Stimulated activated CD4-positive, alpha-beta T cell treated with anti-CD3 and anti-CD28 coated beads, Interleukin-15, amount 100 ng/mL, for 24 hours (primary cell): ENCODE measurements at places on chromosomes 3 and 15.
A peak's percentile ranks its signal among the peaks of the same experiment; 100 is the strongest.

GRCh38 chr3:71732637-71733036 is 7.4 kb upstream of the EIF4E3 start:
- no peak for DNase-seq

- no peak for DNase-seq
Observed at GRCh38 chr3:42289026-42289425, 23.0 kb upstream of the CCK start.

DNA sequence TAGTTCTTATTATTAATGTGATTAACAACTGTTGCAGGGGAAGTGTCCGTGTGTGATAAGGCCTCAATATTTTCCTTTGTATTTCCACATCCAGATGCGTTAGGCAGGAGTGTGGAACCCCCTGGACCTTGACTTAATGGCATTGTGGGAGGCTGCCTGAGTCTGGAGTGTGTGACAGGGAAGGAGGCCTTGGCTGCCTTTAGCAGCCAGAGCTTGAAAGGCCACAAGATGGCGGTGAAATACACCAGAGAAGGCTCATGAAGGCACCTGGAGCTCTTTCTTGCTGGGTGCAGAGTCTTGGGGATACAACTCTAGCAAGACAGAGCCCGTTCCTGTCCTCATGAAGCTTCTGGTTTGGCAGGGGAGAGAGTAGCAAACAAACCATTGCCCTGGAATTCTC is 36.9 kb downstream of the POLR2M start:
- DNase-seq = no peak

DNA sequence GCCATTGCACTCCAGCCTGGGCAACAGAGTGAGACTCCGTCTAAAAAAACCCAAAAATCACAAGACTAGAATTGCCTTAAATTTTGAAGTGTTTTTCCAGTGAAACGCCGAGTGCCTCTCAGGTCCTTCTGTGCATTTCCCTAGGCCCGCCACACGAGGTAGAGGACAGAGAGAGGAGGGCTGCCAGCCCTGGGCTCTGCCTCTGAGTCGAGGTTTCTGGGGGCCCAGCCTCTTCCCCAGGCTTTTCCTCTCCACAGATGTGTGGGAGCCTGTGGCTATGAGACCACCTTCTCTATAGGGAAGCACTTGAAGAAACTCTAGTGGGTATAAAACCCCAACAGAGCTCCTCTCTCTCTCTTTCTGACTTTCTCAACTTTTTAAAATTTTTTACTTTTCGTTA is 10.9 kb upstream of the EHD4 start:
- no peak for DNase-seq

- DNase-seq = peak; percentile 73
Observed at GRCh38 chr15:65101411-65101890, 13.5 kb downstream of the UBAP1L start.

GRCh38 chr3:152356870-152357276 is 88.1 kb downstream of the MBNL1 start:
- DNase-seq = no peak

GRCh38 chr3:101104321-101104720 is 111.1 kb upstream of the ABI3BP start:
- no peak for DNase-seq

DNA sequence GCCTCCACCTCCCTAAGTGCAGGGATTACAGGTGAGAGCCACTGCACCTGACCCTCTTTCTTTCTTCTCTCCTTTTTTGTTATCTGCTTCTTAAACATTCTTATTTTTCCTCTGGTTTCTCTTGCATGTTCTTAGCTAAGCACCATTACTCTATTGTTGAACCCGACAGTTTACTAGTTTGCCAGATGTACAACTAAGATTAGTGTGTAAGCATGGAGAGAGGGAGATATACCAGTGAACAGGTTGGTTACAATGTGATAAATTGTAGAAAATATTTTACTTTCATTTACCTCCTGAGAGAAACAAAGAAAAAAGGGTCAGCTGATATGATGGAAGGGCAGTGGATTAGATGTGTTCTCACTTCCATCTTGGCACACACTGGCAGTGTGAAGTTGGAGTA is 4.9 kb downstream of the HAUS2 start:
- no peak for DNase-seq

DNA sequence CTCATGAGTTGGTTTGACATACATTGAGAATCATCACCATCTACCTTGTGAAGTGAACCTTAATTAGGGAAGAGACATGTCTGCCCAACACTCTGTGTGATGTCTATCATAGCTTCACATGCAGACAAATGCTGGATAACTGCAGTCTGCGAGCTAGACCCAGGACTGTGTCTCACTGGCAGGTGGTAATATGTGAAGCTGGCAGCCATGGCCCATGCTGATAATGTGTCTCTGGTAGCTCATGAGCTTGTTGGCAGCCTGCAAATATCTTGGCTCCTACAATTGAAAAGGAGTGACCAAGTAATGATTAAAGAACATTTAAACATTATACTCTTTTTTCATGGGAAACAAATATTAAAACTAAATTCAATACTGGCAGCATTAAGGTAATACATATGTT is 234.8 kb downstream of the CHST2 start:
- DNase-seq = no peak

DNA sequence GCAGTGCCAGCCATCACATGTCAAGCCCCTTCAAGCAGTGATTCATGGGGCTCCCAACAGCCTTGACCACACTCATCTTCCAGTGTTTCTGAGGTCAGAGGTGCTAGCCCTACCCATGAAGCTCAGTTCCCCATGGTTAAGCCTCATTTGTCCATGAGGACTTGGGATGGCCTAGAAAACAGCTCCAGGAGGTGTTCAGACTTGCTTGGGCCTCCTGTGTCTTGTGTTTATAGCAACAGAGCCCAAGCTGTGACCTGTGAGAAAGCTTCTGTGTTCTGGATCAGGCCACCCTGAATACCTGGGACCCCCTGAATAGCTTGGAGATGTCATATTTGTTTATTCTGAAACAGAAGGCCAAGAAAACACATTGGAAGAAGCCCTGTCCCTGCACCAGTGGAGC is 36.7 kb downstream of the LARP6 start:
- no peak for DNase-seq

GRCh38 chr3:15327941-15328340 is 4.4 kb downstream of the SH3BP5 start:
- DNase-seq = peak; percentile 47

DNA sequence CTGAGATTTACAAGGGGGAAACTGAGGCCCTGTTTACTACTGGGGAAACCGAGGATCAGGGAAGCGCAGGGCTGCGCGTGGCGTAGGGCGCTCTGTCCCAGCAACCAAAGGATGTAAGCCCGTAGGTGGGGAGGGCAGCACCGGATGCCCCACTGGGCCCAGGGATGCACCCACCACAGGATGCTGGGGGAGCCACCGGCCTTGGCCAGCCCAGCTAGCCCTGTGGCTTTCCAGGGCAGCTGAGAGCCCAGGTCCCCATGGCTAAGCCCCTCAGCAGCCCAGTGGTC is 33.4 kb downstream of the RPN1 start:
- DNase-seq = no peak

- DNase-seq = no peak
Observed at GRCh38 chr3:69032142-69032541, 18.7 kb upstream of the EOGT start.

GRCh38 chr15:47439146-47440111 is 277.9 kb upstream of the SEMA6D start:
- no peak for DNase-seq

DNA sequence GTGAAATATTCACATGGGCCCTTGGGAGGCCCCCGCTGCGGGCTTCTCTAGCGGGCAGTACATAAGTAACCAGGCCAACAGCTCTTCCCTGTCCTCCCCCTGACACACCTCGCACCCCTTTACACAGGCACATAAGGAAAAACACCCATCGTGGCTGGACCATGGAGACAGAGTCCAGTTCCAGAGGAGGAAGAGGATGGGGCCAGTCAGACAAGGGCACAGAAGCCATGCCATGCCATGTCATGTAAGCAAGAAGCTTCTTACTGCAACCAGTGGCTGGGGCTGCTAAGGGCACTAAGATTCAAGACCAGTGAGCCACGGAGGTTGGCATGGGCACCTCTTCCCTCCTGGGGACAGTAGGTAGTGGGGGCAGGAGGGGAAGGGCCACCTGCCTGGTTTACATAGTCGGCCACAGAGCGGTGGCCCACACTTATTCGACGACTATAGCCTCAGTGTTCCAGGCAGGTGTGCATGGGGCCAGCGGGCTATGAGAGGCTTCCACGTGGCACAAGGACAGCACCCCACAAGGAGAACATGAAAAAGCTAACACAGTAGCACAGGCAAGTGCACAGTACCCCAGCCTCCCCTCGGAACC is 5.7 kb upstream of the CYP11A1 start:
- no peak for DNase-seq

DNA sequence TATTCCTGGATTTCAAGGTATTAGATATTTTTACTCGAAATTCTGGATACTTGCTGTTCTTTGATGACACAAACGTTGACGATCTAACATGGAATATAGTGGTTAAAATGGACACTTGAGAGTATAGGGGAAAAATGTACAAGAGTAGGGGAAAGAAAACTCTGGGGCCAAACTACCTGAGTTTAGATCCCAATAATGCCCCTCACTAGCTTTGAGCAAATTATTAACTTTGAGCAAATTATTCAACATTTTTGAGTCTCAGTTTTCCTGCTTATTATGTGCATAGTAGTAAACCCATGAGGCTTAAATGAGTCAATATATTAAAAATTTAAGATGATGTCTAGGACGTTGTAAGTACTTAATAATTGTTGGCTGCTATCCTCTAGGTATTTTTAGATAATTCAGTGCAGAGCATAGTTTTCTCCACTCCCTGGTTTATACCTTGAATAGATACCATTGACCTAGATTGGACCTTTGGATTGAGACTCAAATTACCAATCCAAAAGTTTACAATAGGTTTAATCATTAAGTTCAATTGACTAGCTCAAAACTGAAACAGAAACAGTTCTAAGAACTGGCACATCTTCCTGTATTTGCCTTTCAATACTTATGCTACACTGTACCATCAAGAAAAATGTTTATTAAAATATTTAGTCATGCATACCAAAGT is 4.5 kb downstream of the ADGRG7 start:
- no peak for DNase-seq

DNA sequence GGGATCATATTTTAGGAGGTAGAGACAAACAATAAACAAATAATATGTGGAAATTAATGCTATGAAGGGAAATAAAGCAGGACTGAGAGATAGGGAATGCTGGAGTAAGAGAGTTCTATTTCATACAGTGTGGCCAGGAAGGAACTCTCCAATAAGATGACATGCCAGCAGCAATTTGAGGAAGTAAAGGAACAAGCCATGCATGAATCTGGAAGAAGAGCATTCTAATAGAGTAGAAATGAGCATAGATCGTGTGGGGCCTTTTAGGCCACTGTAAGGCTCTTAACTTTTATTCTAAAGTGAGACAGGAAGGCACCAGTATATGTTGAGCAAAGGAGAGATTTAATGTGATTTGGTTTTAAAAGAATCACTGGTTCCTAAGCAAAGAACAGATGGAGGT is 126.3 kb downstream of the DMXL2 start:
- DNase-seq = no peak

DNA sequence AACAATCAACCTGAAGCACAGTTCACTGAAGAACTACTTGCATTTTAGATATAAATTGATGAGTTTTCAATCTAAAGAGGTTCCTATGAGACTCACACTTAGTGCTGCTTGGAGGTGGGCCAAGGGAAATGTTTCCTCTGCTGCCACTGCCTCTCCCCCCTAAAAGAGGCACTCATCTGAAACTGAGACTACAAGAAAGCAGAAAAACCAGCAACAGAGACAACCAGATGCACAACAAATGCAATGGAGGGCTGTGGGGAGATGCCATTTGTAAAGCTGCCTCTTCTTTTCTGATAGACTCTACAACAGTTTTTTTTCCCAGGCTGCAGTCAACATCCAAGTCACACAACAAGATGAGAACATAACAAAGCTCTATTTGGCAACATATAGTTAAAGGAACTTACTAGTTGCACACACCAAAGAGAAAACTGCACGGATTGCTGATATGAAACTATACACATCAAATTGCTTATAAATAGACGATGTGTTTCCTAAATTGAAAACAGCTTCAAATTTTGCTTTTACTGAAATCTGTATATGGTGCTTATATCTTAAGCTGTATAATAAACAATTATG is 11.0 kb downstream of the TSPAN3 start:
- no peak for DNase-seq

DNA sequence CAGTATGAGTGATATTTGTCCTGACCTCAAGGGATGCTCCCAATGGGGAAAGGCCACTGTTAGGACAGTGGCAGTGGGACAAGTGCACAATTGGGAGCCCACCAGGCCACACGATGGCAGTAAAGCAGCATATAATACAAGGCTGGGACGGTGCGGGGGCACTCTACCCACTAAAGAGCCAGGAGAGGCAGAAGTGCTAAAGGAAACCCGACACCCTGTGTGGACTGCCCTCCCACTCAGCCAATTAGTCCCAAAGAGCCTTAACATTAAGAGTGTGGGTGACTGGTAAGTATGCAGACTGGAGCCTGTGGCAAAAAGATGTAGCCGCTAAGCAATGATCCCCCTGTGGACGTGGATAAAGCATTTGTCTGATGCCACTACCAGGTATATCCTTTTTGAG is 8.2 kb upstream of the ZNF589 start:
- DNase-seq = peak; percentile 72

- no peak for DNase-seq
Observed at GRCh38 chr3:153090973-153091372, 71.1 kb upstream of the RAP2B start.

DNA sequence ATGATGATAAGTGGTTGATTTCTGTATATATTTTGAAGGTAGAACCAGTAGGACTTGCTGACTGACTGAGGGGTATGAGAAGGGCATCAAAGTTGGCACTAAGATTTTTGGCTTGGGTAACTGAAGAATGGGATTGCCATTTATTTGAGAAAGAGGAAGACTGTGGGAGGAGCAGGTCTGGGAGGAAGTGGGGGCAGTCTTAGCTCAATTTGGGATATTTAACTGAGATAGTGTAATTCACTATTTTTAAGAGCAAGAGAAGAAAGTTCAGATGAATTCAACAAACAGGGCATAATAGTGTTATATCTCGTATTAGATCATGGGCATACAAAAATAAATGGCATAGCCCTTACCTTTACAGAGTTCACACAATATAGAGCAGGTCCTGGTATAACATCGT is 1.7 kb downstream of the BUB1B start:
- no peak for DNase-seq

DNA sequence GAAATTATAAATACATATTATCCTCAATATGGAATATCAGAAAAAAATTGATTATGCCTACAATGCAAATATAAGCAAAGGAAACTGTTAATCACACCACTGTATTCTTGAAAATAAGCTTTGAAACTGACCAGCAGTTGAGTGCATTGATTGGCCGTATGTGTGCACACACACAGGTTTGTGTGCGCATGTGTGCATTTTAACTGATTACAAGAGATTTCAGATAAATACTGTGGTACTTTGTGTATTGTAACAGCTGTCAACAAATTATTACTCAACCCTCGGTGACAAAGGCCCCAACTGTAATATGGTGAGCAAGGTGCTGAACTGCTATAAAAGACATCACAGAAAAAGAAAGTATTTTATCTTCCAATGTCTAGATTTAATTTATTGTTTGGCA is 1238.9 kb upstream of the ALCAM start:
- DNase-seq = no peak

GRCh38 chr15:52652984-52653383 is 26.2 kb downstream of the ATOSA start:
- DNase-seq = no peak

GRCh38 chr3:15610082-15610759 is 8.7 kb downstream of the BTD start:
- DNase-seq = no peak
